Umbilical cord (tissue), 2 donors: ENCODE measurements at places on chromosomes 7 and 10.
A peak's percentile ranks its signal among the peaks of the same experiment; 100 is the strongest.

DNA sequence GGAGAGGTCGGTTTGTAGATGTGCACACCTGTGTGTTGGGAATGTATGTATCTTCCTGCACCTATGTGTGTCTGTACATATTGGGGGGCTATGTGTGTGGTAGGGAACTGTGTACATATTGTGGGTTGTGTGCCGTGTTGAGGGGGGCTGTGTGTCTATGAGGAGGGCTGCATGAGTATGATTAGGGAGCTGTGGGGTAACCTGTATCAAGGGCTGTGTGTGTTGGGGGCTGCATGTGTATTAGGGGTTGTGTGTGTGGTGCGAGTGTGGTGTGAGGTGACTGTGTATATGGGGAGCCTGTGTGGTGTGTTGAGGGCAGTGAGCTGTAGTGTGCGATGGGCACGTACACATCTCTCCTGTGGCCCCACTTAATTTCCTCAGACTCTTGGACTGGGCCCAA, 22.2 kb upstream of the PAX2 start:
- no peak for DNase-seq

GRCh38 chr10:13634207-13634606, 47.4 kb downstream of the PRPF18 start:
- DNase-seq, result peak; percentile 52

GRCh38 chr7:128862571-128863432, at the start of gene ATP6V1F:
TSS of gene ATP6V1F (plus strand) at chr7:128862856. CDS start at chr7:128862905, 49 bp downstream.
- peak; percentile 99 for DNase-seq

DNA sequence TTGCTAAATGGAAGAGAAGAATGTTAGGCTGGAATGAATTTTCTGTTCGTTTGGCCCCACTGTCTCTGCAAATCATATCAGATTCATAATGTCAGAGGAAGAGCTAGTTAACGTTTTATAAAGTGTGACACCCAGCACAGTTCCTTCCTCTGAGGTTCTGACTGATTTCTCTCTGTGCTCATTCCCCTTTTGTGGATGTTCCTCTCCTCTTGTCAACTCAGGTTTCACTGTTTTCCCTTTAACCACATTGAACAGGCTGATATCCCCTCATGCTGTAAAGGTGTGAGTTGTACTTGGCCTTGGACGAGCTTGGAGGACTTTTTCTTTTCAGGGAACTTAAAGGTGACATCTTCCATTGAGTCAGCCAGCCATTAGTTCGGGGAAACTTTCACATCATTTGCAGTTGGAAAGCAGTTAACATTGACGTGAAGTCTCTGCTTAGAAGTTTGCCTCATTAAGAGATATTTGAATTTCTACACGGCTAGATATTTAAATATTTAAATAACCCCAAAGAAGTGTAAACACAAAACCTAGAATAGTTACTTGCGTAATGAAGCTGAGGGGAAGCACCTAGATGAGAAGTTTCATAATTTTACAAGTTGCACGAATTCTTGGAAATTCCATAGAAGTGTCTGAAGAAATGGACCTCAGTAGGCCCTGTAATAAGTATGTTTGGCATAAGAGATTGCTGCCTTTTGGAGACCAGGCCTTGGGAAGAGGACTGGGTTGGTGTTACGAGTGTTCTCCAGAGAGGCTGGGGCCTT, 101.5 kb upstream of the EGR2 start:
- DNase-seq, result no peak

GRCh38 chr7:108488768-108489538, 32.7 kb upstream of the NRCAM start:
- DNase-seq, result peak; percentile 22

GRCh38 chr10:18501198-18501597, 150.2 kb downstream of the NSUN6 start:
- peak; percentile 22 for DNase-seq

- DNase-seq, result no peak
Measured at GRCh38 chr7:2444476-2444875, 31.7 kb downstream of the GRIFIN start.
